ENCODE measurements at places on chromosomes 1 and 21.
A peak's percentile ranks its signal among the peaks of the same experiment; 100 is the strongest.

GRCh38 chr1:115705085-115705951 is 63.2 kb downstream of the CASQ2 start:
- no peak for DNase-seq

- no peak for DNase-seq
Measured at GRCh38 chr1:228307218-228308023, 99.2 kb downstream of the TRIM11 start.

DNA sequence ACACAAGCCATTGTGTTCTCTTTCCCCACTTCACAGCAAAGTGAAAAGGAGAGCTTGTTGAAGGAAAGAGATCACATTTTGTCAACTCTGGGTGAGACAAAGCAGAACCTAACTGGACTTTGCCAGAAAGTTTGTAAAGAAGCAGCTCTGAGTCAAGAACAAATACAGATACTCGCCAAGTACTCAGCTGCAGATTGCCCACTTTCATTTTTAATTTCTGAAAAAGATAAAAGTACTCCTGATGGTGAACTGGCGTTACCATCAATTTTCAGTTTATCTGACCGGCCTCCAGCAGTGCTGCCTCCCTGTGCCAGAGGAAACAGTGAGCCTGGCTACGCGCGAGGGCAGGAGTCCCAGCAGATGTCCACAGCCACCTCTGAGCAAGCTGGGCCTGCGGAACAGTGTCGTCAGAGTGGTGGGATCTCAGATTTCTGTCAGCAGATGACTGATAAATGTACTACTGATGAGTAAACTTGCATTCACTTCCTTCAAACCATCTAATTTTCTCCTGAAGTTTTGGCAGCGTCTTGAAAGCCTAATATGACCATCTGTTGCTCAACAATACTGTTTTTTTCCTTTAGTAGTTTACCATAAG is 43.7 kb downstream of the BACH1 start:
- DNase-seq, result no peak

GRCh38 chr1:205792961-205793673 is 17.8 kb upstream of the RAB29 start:
- no peak for DNase-seq

GRCh38 chr1:109802136-109802900 is 38.6 kb upstream of the EPS8L3 start:
- DNase-seq, result no peak

GRCh38 chr1:155940993-155941844 is at the start of gene RXFP4:
Gene RXFP4 (plus strand): TSS chr1:155941638. CDS start chr1:155941710, 72 bp downstream.
- peak; percentile 20 for DNase-seq

DNA sequence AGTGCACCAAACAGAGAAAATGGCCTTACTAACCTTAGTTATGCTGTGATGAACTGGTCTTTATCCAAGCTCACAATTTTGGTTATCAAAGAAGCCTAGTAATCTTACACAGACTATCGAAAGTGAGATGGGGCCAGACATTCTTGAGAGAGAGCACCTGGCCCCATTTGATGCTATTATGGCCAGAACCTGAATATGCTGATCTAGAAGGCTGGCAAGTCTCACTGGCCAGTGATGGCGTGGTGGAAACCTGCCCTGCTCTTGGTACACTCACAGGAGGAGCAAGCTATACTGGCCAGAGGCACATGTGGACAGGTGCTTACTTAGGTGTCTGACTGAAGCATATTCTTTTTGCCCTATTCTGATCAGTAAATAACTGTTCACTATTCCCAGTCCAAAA is 357.8 kb upstream of the ZRANB2 start:
- DNase-seq, result no peak

- DNase-seq, result no peak
Measured at GRCh38 chr21:31295676-31296075, 48.4 kb downstream of the TIAM1 start.

DNA sequence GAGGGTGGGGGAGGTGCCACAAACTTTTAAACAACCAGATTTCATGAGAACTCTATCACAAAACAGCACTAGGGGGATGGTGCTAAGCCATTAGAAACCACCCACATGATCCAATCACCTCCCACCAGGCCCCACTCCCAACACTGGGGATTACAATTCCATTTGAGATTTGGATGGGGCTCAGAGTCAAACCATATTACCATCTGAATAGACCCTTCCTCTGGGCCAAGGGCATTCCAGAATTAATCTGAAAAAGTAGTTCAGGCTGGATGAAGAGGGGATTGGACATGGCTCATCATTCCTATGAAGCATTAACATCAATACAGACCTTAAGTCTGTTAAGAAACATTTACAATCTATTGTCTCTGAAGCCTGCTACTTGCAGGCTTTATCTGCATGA is 149.9 kb upstream of the DNAH14 start:
- DNase-seq, result no peak

DNA sequence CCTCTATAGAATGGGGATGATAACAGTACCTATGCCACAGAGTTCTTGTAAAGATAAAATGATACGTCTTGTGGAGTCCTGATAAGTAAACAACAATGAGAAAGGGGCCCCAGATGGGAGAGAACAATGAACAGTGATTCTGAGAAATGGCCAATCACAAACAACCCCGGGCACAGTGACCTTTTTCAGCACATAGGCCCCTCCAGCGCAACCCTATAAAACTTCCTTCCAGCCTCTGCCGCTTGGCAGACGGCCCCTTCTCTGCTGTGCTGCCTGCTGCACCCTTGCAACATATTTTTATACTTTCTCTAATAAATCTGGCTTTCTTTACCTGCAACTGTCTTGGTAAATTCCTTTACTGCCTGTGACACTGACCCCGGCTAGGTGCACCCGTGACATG is 8.9 kb downstream of the RCAN1 start:
- no peak for DNase-seq

DNA sequence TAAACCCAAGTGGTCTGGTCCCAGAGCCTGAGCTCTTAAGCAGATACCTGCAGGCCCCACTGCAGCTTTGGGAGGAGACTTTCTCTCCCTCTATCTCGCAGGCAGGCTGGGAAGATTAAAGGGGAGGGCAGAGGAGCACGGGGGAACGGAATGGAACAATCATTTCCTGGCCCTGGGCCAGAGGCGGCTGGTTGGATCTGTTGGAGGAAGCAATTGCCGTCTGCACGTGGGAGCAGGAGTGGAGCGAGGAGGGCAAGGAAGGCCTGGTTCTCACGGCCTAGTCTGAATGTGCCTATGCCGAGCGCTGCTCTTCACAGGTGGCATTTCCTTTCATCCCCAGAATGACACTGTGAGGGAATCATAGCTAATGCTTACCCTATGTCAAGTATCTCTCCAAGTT is 23.7 kb downstream of the NKAIN1 start:
- DNase-seq, result peak; percentile 45

DNA sequence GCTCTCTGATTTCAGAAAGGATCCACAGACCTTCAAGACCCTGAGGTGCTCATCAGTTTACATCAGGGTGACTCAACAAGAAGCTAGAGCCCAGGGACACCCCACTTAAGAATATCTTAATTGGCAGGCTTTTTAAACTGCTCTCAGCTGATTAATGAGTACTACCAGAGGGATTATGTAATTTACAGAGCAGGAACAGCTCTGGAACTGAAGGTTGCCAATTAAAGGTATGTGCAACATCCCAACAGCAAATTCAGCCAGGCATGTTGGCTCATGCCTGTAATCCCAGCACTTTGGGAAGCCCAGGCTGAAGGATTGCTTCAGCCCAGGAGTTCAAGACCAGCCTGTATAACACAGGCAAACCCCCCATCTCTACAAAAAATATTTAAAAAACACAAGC is 295.7 kb downstream of the SETD4 start:
- DNase-seq, result no peak

DNA sequence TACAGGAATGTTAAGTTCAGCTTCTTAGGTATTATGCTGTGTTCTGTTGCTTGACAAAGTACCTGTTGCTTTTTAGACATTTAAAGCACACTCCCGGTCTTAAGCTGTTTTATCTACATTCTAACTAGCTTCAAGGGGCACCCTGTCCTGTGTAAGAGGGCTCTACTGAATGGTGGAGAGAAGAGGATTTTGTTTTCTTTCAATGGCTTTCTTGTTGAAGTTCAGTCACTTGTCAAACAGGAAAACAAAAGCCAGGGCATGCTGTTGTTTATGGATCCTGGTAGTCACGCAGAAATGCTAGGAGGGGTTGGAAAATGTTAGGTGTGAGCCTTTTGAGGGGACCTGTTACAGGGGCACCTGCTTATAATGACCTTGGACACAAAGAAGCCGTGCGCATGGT is 30.7 kb downstream of the PGM1 start:
- no peak for DNase-seq

- no peak for DNase-seq
Measured at GRCh38 chr1:8555582-8555981, 237.7 kb downstream of the SLC45A1 start.

DNA sequence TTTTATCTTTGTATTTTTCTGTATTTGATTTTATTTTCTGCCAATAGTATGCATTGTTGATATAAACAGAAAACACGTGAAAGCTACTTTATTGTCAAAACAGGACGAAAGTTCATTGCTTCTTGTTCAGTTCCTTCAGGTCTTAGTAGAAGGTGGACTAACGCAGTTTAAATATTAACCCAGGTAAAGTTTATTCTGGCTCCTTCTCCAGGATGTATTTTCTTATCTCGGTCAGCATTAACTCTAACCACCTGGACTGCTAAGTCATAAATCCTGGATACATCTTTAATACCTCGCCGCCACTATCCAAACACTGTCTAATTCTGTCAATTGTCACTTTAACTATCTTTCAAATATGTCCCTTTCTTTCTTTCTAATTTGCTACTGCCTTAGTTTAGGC is 5.7 kb upstream of the SOAT1 start:
- DNase-seq, result no peak

GRCh38 chr1:244450597-244451538 is 841 bp downstream of the ADSS2 start:
- peak; percentile 43 for DNase-seq

DNA sequence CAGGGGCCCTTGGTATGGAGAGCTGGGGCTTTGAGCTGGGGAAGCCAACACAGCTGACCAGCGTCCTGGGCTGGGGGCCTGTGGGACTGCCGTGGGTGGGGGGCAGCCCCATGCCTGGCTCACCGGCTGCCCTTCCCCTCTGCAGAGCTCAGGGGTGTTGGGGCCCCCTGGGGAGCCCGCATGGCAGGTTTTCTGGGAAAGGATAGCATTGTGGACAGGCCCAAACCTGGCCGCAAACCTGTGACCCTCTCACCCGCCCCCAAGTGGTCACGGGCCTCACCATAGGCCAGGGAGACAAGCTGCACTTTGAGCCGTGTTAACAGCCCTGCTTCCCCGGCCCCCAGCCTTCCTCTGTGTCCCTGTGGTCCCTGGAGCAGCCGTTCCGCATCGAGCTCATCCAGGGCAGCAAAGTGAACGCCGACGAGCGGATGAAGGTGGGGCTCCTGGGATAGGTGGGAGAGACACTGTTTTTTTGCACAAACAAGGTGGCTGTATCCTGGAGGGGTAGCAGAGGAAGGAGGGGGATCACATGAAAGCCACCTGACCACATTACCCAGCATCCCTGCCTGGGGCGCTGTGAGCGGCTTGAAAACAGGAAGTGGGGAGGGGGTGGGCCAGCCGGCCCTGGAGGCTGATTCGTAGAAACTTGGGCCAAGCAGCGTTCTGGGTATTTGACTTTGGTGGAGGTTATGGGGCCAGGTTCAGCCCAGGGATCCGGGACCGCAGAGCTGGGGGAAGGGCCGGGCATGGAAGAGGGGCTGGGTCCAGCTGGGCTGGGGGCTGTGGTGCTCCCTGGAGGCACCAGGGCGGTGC is 65.9 kb downstream of the PIK3CD start:
- DNase-seq, result peak; percentile 74

- DNase-seq, result no peak
Measured at GRCh38 chr1:73044241-73045036, 762.1 kb upstream of the NEGR1 start.

DNA sequence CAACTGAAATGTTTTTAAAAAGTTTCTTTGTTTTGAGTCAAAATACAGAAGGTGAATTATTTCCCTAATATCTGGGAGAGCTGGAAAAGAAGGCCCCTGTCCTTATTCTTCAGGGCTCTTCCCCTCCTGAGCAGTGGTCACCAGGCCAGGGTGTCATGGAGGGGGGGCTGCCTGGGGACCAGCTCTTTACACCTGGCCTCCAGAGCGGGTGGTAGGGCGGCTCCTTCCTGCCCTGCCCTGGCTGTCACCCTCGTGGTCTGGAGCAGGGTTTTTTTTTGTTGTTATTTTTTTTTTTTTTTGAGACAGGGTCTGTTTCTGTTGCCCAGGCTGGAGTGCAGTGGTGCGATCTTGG is 6.6 kb downstream of the SKI start:
- DNase-seq, result no peak

- no peak for DNase-seq
Measured at GRCh38 chr1:168535536-168535935, 8.3 kb downstream of the XCL2 start.

DNA sequence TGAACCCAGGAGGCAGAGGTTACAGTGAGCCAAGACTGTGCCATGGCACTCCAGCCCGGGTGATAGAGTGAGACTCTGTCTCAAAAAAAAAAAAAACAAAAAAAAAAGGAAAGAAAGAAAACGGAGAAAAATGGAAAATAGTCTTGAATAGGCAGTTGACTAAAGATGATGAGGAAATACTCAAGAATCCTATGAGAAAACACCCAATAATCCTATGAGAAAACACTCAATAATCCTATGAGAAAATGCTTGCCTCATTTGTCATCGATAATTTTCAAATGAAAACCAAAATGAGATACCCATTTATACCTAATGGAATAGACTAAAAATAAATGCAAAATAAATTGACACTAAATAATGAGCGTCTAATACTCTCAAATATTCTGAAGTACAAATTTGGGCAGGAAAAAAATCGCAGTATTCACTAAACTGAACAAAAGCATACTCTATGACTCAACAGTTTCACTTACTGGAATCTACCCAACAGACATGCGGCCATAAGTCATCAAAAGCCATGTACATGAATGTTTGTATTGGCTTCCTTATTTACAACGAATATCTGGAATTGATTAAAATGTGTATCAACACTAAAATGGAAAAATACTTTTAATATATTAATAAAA is 733.9 kb upstream of the CHRM3 start:
- DNase-seq, result no peak

DNA sequence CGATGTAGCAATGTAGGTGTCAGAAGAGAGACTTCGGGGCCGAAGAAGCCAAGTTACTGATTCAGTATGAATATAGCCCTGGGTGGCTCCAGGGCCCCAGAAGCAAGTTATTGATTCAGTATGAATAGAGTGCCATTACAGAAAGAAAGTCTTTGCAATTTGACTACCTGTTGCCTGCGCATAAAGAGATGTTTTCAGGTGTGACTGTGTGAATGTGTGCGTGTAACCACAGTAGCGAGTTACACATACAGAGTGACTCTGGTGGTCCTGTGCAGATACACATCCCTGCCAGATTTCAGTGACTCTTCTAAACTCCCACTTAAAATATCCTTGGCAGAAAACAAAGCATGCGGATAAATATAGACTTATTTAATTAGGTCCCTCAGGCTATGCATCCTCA is 142.7 kb upstream of the CD34 start:
- no peak for DNase-seq

GRCh38 chr21:41975391-41976272 is 21.8 kb upstream of the C2CD2 start:
- DNase-seq, result no peak

DNA sequence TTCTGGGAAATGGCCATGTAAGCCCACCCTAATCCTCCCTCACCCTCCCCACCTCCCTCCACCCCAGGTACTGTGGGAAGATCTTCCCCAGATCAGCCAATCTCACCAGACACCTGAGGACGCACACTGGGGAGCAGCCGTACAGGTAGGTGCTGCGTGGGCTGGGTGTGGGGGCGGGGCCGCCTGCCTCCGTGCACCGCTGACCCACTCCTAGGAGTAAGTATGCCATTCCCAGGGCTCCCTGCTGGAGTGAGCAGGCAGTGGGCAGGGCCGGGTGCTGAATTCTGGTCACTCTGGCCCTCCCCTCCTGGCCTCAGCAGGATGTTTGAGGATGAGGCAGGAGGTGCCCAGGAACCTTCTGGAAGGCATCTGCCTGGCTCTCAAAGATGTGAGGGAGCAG is 35.9 kb upstream of the ARHGEF16 start:
- DNase-seq, result no peak

All from NCI-H510A treated with DMSO at 0.1 percent for 48 hours (cell line).